ENCODE measurements at places on chromosomes 16 and 17.
A peak's percentile ranks its signal among the peaks of the same experiment; 100 is the strongest.

GRCh38 chr16:53949715-53950410, 245.9 kb downstream of the FTO start:
- no peak for DNase-seq

DNA sequence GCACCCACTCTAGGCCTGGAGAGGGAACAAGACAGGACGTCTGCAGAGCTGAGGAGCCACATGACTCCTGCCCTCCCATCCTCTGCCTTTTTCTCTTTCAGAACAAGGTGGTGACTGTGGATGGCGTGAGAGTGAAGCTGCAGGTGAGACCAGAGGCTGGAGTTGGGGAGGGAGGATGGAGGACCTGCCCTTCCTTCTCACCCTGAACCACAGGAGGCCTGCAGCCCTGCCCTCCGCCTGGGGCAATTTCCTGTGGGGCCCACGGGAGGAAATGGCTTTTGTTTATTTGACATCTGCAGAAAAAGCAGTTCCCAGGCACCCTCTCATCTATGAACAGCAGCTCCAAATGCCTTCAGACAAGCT, 5.1 kb downstream of the RAB37 start:
- DNase-seq, result no peak

- peak; percentile 60 for DNase-seq
Observed at GRCh38 chr17:51120357-51120738, 320 bp downstream of the SPAG9 start.

DNA sequence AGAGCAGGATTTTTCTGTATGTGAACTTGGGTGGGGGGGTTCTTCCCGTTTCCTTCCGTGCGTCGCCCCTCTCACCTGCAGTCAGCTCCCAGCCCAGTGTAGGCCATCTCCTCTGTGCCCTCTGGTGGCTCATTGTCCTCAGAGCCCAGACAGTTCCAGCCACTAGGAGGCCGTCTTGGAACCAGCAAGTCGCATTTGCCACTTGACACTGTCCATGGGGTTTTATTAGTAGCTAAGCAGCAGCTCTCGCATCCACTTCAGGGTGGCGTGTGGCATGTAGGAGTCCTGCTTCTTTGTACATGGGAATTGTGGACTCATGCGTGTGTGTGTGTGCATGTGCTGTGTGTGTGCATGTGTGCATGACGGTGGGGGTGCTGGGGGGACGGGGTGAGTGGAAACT, 74.0 kb downstream of the SEC14L1 start:
- DNase-seq, result no peak

DNA sequence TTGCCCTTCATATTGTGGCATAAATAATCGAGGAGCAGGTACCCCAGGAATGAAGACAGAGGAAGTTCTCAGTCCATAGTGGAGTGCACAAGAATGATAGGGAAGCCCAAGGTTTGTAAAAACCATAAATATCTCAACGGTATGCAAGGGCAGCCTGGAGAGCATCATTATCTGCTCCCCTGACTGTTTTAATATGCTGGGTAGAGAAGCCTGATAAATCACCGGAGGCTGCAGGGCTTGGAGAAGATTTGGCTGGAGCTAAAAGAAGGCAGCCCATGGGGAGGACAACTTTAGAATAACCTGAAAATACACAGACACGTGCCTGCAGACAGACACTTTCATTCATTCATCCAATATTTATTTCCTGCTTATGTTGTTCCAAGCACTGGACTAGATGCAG, 205.2 kb upstream of the RPL38 start:
- DNase-seq, result no peak

- no peak for DNase-seq
Observed at GRCh38 chr16:70737377-70738082, 51.7 kb upstream of the MTSS2 start.

DNA sequence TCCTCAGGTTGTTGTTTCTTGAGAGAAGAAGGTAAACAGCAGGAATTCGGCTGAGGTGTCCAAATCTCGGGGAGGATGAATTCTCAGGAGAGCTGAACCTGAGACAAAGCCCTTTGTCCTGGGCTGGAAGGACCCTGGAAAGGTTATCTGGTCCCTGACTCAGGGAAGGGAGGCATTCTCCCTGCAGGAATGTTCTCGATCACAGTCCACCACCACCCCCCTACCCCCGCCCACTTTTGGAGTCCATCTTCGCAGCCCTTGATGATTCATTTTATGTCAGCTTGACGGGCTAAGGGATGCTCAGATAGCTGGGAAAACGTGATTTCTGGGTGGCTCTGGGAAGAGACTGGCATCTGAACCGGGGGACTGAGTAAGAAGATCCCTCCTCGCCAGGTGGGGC, 1.4 kb upstream of the CEP295NL start:
- no peak for DNase-seq
